Stimulated activated CD8-positive, alpha-beta memory T cell treated with anti-CD3 and anti-CD28 coated beads, Interleukin-4, amount 100 ng/mL, for 1 hour (primary cell): ENCODE measurements at places on chromosomes 5 and 9.

GRCh38 chr5:3993856-3994473, 398.3 kb downstream of the IRX1 start:
- DNase-seq, result no peak

- DNase-seq, result no peak
Measured at GRCh38 chr9:132857616-132858342, 20.3 kb downstream of the AK8 start.

DNA sequence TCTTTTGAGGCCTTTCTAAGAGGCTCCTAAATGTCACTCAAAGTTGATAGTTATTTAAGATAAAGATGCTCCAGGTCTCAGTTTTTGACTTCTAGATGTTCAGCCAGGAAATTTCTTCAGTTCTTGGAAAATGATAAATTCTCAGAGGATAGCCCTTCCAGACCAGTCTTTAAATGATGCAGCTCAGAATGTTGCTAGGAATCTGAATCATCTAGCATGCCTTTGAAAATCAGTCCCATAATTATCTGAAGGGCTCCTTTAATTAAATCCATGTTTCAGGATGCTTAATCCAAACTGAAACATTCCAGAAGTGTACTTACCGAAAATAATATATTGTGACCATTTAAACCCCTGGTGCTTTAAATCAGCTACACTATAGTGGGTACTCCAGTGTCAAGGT, 107.5 kb upstream of the FBN2 start:
- no peak for DNase-seq

DNA sequence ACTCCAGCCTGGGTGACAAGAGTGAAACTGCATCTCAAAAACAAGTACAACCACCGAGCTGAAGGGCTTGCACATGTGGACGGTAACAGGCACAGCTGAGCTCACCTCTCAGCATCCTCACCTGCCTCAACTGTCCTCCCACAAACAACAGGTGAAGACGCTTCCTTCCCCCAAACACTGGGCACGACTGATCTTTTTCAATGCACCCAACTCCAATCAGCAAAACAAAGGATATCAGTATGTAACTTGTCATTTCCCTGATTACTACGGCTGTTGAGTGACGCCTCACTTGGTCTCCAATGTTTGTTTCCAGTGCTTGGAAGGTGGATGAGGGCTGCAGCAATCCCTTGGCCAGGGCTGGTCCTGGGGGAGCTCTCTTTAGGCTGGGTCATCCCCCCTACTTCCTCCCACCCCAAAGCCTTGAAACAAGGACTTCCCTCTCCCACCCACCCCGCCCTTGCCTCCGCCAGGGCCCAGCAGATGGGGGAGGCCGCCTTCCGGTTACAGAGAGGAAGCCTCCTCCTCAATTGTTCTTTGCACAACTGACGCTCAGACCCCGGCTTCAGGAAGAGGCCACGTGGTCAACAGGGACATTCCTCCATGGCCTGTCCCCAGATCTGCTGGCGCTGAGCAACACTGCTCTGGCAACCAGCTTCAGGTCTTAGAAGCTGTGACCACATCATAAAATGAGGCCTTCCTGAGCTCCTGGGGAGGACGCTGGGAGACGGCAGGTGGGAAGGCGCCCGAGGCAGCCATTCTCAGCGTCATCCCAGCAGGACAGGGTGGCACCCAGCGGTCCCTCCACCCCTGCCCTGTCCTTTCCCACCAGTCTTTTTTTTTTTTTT, 5.9 kb downstream of the FAM78A start:
- no peak for DNase-seq

DNA sequence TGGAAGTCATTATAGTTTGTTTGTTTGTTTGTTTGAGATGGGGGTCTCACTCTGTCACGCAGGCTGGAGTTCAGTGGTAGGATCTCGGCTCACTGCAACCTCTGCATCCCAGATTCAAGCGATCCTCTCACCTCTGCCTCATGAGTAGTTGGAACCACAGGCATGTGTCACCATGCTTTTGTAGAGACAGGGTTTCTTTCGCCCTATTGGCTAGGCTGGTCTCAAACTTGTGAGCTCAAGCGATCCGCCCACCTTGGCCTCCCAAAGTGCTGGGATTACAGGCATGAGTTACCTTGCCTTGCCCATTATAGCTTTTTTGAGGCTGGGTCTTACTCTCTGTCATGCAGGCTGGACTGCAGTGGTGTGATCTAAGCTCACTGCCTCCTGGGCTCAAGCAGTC, 28.8 kb downstream of the NSD1 start:
- DNase-seq, result no peak

DNA sequence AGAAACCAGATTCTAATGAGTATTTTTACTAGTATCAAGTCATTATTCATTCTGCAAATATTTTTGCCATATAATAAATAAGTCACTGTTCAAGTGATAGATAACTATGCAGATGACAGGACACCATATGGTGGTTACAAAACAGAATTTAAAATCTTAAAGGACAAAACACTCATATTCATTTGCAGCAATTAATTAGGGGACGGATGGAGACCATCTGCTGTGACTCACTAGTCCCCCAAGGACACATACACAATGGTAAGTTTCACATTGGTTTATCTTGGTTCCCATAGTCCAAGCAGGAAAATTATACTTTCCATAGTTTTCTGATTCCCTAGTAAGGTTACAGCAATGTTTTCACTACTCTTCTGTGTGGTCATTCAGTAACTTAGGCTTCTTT, 28.4 kb upstream of the SPATA31C2 start:
- no peak for DNase-seq
